ENCODE measurements at places on chromosomes 16 and 17.

DNA sequence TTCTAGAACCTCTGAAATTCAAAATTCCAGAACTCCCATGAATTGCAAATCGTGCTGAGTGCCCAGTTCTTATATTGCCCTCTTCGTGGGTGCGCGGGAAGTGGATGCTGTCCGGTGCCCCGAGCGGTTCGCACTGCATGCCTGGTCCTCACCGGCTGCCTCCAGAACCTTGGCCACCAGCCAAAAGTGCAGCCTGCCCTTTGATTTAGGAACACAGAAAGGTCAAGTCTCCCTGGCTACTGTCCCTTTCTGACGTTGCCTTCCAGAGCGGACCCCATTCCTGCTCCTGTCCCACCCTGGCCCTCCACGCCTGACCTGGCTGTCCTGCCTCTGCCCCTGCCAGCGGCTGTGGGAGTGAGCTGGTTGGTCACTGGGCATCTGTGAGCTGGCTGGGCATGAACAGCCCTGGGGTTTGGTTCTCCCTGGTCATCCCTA, 9.7 kb downstream of the NEUROD2 start:
- DNase-seq, result no peak

GRCh38 chr17:31549121-31549524, 157.6 kb downstream of the RAB11FIP4 start:
- DNase-seq, result no peak

- DNase-seq, result no peak
Measured at GRCh38 chr16:77869997-77870813, 81.8 kb downstream of the VAT1L start.

- no peak for DNase-seq
Measured at GRCh38 chr17:82649501-82650261, 1.4 kb upstream of the WDR45B start.

- no peak for DNase-seq
Measured at GRCh38 chr17:1577182-1577581, 14.6 kb upstream of the PITPNA start.

DNA sequence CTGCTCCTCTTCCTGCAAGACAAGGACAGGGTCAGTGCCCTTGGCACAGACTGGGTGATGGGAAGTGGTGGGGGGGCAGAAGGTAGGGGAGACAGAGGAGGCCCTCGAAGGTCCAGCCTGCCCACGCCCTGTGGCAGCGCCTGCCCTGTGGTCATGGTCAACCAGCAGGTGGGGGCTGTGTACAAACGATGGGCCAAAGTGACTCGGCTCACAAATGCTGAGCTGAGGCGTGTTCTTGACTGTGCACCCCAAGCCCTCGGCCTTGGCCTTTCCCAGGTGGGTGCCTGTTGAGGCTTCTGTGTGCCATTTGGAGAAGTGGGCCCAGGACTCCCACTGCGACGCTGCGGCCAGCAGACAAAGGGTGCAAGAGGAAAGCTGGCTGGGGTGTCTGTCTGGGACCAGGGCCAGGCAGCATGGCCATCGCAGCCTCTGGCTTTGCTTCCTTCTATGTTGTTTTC, 22.6 kb downstream of the MXRA7 start:
- no peak for DNase-seq

- no peak for DNase-seq
Measured at GRCh38 chr17:75822119-75822799, 21.9 kb downstream of the UNC13D start.

DNA sequence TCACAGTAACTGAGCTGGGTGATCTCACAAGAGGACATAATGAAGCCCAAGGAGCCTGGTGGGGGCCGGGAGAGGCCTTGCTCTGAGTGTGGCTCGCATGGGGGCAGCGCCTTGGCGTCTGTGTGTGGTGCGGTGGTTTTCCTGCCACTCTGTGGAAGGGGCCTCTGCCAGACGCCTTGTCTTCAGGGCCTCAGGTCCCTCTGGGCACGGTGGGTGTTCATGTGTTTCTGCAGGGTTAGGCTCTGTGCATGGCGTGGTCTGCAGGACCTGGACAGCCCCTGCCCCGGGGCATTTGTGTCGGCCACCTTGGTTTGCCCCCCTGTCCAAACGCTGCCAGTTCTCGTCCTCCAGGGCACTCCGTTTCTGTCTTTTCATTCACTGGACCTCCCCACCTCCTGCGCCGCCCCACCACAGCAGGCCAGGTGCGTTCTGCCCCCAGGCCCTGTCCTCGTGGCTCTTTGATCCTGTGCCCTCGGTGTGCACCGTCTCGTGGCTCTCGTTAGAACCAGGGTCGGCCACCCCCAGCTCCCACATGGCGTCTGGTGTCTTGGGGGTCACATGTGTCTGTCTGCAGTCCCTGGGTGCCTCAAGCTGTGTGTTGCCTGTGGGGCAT, 43.7 kb upstream of the ZNF750 start:
- no peak for DNase-seq

GRCh38 chr17:70797166-70797565, 627.8 kb downstream of the KCNJ2 start:
- DNase-seq, result no peak

DNA sequence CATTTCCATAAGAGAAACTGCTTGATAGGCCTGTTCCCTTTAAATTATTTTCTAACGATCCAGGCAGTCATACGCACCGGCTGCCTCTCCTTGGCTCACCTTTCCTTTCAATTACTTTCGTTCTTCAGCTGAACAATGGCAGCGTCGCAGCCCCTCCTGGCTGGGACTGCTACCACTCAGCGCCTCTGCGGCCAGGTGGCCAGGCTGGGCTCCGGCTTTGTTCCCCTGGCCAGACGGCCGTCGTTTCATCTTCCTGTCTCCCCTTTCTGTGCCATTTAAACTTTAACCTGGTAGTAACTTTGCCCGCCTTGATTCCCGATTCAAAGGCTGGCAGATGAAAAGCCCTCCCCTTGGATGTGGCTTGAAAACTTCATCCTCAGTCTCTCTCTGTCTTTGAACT, 79.0 kb downstream of the C16orf78 start:
- DNase-seq, result no peak

GRCh38 chr17:46949291-46950174, 26.6 kb downstream of the GOSR2 start:
- DNase-seq, result no peak

GRCh38 chr17:77695386-77695785, 263.1 kb upstream of the TNRC6C start:
- DNase-seq, result no peak

DNA sequence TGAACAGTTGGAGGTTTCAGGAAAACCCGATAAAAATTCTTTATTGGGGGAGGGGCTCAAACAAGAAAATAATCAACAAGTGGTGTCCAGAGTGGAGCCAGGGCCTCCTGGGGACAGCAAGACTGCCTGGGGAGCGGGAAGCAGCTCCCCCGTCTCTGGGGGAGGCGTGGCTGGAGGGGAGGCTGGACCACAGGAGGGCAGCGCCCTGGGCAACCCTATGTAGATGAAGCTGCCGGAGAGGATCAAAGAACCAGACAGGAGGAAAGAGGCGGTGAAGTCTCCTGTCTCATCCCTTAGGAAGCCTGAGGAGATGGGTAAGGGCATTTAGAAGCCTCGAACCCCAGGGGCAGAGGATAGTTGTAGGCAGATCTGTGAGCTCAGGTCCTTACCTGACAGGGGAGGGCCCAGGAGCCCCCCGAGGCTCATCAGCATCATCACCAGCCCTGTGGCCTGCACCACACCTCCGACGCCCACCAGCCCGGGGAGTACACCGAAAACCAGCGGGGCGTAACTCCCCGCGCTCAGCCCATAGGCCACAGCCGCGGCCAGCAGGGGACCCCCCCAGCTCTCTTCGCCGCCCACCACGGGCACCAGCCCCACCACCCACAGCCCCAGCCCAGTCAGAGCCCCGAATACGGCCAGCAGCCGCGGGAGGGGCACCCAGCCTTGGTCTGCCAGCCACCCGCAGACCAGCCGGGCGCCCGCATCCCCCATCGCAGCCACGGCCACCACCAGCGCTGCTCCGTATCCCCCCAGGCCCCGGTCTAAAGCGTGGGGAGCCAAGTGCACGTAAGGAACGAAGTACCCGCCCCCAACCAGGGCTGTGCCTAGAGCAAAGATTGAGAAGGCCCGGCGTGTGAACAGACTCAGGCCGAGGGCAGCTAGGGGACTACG, 2.0 kb downstream of the SLC16A11 start:
- no peak for DNase-seq

DNA sequence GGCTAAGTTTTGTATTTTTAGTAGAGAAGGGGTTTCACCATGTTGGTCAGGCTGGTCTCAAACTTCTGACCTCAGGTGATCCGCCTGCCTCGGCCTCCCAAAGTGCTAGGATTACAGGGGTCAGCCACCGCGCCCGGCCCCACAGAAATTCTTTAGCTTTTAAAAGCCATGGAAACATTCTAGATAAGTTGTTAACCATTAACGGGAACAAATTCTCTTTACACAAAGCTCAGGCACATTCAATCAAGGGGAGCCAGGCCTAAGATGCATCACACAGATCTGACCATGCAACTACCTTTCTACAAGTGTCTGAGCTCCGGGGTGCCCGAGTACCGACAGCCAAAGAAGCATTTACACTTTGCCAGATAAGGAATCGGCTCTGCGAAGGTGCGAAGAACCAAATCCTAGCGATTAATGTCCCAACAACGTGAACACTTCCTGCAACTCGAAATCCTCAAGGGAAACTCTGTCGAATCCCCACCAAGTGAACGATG, 1.0 kb downstream of the EMC8 start:
- no peak for DNase-seq

- DNase-seq, result no peak
Measured at GRCh38 chr17:16287563-16288027, 65.7 kb downstream of the CENPV start.

DNA sequence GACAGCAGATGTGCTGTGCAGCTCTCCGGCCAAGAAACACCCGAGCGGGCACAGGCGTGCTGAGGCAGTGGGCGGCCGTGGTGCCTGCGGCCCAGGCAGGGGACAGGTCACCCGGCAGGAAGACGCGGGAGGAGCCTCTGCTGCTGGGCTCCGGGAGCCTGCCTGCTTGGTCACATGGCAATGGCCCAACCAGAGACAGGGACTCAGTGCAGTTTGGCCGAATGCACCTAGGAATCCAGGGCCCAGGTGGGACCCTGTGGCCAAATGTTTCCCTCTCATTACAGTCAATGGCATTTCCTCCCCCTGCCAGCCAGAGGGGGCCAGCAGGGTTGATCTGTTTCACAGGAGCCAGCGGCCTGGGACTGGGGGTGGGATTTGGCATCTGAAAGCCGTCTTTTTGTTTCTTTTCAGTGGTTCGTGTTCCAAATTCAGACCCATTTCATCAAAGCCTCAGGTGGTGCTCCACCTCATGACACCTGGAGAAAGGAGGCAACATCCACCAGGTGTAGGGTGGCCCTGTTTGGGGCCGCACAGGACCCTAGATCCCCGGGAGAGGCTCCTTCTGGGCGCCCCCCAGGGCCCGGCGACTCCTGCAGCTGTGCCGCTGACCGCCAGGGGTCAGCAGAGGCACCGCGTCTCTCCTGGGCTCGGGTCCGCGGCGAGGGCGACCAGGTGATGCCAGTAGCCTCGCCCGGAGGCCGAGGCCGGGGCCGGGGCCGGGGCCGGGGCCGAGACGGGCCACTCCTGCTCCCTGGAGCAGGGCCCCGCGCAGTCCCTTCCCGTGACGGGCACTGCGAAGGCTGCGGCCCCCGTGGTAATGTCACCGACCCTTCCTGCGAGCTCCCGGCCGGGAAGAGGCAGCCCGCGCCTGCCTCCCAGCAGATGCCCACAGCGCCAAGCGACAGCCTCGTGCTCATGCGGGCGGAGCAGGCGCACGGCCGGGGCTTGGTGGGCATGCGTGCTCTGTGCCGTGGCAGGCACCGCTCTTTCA, 118.5 kb downstream of the C16orf78 start:
- DNase-seq, result no peak

- no peak for DNase-seq
Measured at GRCh38 chr17:43597624-43598356, 51.6 kb upstream of the ETV4 start.

DNA sequence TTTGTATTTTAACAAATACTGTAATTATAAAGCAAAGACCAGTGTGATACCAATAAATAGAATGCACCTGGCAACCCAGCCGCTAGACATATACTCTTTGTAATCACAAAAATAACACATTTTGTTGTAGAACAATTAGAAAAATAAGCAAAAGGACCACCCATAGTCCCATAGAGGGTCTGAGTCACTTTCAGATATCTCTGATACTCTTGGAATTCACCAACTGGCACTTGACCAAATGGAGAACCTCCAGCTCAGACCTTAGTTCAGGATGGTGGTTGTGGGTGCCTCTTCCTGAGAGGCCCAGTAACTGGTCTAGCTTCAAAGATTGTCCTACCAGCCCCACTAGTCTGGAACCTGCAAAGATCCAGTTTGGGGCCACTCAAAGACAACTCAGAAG, 789 bp upstream of the TERF2 start:
- DNase-seq, result no peak

- no peak for DNase-seq
Measured at GRCh38 chr16:11706180-11706742, 36.4 kb downstream of the TXNDC11 start.

DNA sequence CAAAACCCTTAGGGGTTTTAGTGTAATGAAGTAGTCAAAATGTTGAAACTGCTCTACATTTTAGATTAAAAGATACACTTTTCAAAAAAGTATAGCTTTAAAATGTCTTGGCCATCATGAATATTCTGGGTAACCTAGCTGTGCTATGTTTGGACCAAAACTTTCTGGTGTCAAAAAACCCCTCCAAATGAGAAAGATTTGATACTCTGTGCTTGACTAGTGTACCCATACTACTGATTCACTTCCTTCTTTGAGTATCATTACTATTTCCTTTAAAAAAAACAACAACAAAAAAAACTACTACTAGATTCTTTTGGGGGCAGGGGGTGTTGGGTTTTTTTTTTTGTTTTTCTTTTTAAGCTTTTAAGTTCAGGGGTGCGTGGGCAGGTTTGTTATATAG, 37.3 kb downstream of the PTRH2 start:
- no peak for DNase-seq

All from NCI-H1436 treated with DMSO at 0.1 percent for 48 hours (cell line).